Stimulated activated CD4-positive, alpha-beta T cell treated with anti-CD3 and anti-CD28 coated beads, Interleukin-1b, Interleukin-23, amount 100 ng/mL, for 1 hour (primary cell): ENCODE measurements at places on chromosomes 3 and 15.

DNA sequence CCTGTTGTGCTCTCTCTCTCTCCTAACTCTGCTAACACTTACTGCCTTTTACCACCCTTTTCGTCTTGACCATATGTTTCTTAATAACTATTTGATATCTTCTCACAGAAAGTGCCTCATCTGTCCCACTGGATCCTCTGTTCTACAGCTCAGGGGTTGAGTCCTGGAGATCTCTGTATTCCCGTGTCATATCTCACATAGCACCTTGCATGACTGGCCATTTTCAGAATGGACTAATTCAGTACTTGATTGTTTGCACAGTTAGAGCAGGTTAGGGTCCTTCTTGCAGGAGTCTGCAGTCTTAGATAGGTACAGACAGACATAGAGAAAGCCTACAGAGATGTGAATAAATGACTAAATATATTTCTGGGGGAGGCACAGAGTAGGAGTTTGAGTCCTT, 20.9 kb downstream of the HACD3 start:
- DNase-seq: no peak

DNA sequence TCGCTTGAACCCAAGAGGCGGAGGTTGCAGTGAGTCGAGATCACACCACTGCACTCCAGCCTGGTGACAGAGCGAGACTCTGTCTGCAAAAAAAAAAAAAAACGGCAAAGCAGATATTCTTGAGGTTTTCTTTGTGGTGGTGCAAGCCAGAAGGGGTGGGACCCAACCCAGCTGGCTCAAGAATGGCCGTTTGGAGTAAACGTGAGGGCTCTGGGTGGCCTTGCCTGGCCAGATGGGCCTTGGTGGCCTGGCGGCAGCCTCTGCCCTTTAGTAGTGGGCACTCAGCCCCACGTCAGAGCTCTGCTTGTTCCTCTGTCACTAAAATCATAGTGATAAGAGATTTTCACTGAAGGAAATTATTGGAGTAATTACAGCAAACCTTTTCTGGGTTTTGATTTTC, 50.5 kb downstream of the ATP1B3 start:
- no peak for DNase-seq

GRCh38 chr3:36367912-36368573, 12.3 kb upstream of the STAC start:
- DNase-seq: no peak

DNA sequence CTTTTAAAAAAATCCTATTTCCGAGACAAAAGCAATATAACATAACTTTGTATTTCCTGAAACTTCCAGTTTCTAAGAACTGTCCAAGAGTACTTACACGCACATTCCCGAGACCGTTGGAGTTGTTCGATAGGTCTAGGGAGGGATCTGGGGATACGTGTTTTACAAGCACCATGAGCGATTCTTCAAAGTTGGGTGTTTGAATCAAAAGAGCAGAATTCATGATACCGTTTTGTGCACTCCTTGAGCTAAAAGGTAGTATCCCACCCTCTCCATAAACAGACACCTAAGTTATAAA, 700 bp upstream of the EDEM1 start:
- DNase-seq: no peak

DNA sequence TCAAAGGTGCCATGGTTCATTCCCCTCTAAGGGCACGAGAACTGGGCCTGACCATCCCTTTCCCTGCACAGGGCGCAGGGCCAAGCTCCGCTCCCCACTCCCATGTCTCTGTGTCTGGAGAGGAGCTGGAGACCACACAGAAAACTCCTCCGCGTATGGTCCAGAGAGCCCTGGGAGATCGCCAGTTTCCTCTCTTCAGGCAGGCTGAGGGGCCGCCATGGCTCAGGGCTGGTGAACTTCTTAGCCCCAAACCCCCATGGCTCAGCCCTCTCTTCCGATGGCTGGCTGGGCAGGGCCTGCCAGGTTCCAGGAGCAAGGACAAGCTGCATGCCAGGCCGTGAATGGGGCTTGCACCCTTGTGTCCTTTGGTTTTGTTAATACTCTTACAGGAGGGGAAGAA, 52.9 kb downstream of the EXOG start:
- no peak for DNase-seq

DNA sequence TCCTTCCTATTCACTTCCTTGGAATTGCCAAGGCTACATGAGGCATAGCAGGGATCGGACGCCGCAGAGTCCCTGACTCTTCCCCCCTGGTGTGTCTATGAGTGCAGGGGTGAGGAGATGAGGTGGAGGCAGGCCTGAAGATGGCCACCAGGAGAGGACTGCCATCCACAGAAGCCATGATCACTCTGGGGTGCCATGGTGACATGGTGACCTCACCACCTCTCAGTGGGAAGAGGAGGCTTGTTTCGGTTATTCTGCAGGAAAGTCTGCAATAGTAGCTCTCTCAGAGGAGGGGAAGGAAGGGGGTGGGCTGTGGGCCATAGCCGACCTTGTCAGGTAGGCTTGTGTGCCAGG, 57.0 kb upstream of the LIMD1 start:
- no peak for DNase-seq

- no peak for DNase-seq
Observed at GRCh38 chr15:66865622-66866611, 163.9 kb downstream of the SMAD6 start.

GRCh38 chr15:31811641-31812040, 218.7 kb upstream of the CHRNA7 start:
- no peak for DNase-seq

DNA sequence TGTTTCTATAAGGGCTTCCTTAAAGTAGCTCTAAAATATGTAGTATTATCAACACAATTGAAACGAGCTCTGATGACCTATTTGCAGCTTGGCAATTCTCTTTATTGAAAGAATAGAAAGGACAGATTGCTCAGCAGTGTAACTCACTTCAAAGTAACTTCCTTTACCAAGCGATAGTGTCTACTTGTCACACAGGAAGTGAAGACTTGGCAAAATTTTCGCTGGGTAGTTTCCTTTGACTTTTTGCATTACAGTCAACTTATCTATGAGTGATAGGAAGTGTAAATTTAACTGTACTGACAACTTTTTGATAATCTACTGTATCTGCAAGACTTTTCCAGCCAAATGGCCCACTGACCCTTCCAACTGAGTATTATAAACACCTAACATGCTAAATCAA, 22.8 kb downstream of the SLC9A9 start:
- no peak for DNase-seq

DNA sequence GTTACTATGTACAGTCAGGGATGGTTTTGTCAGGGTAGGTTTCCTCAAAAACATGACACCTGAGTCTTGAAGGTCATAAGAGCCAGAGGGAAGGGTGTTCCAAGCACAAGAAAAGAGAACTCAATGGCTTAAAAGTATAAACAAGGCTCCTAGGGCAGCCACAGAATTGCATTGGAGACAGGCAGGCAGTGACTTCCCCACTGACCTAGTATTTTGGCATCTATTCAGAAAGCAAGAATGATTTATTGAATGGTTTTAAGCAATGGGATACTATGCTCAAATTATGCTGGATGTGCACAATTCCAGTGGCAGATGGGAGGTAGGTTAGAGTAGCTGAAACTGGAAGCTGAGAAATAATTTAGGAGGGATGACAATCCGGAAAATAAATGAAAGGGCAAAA, 54.0 kb downstream of the TSC22D2 start:
- DNase-seq: no peak

- DNase-seq: no peak
Observed at GRCh38 chr15:75067123-75067830, 43.9 kb downstream of the PPCDC start.

DNA sequence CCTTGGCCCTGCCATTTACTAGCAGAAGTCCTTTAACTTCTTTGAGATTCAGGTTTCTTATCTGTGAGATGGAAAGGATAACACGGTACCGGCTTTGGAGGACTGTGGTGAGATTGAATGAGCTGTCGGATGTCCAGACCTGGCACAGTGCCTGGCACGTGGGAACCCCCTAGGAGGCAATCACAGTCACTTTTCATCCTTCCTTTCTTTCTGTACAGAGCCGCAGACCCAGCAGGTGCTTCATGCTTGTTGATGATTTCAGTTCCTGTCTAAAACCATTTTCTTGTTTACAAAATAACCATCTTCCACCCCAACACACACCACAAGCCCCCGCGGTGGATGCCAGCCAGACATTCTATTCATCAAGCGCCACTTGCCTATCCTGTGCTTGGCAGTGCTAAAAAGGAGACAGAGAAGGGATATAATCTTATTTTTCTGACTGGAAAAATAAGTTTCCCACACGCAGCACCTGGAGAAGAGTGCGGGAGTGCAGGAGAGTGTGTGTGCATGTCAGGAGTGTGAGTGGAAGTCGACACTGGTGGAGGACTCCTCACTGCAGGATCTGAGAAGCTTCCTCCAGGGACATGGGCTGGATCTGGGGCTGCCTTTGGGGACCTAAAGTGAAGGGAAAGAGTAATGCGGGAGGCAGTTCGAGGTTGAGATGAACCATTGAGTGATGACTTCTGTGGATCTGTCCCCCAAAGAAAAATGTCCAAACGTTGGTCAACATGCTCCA, 85.7 kb downstream of the ST6GAL1 start:
- no peak for DNase-seq

DNA sequence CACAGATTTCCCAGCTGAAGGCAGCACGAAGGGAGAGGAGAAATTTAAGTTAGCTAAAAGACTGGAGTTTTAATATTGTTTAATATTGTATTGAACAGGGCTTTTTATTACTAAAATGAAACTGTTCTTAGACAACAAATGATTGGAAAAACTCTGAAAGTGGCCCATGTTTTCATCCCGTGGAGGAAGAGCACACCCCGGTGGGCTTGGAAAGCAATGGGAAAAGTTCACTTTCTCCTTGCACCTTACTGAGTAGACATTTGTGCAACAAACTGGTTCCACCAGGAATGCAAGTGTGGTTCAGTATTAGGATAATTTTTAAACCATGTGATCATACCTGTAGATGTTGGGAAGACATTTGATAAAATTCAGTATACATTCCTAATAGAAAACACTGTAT, 8.2 kb upstream of the ESYT3 start:
- DNase-seq: no peak

DNA sequence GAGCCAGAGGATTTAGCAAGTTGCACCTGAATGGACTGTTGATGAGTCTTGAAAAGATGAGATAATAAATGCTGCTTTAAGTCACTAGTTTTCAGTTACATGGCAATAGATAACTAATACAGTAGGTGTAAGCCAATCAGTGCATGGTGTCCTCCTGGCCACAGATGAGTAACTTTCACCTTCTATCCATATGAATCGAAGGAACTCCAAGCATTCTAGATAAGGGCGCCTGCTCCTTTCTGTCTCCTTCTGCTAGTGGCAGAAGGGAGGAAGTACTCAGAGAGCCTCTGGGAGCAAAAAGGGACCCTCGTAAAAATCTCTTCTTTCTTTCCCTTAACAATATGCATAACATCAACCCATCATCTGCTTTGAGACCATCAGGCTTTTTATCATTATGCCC, 37.3 kb downstream of the TM6SF1 start:
- no peak for DNase-seq

DNA sequence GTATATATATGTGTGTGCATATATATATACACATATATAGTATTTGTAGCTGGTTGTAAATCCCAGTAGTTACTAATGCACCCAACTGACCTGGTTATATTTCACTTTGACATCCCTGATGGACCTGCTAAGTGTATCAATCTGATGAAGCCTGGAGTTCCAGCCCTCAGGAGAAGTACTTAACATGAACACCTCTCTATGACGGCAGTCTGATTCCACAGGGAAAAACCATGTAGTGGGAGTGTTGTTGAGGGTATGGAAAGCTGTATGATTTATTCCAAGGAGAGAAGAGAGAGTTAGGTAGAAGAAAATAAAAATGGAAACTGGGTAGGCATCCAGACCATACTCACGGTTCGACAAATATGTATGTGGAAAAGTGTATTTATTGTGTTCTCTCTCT, 531.2 kb upstream of the SEMA6D start:
- DNase-seq: no peak
